ENCODE measurements at places on chromosomes 16 and 17. TPM values are rescaled to one million over a fixed set of nuclear protein-coding genes. Genes with fewer than 3 reads are reported as not detected.

Gene AOC3
- 40.6 TPM for total RNA-seq

Gene DCAF7
- total RNA-seq: 20.9 TPM

Gene CIBAR2
- not detected for total RNA-seq

Gene SLC13A2
- total RNA-seq: not detected

GRCh38 chr16:4564661-4565267, 8.6 kb downstream of the C16orf96 start:
- no peak for DNase-seq

- no peak for DNase-seq
These were observed 8.2 kb upstream of the MPRIP start for GRCh38 chr17:17034026-17034425.

DNA sequence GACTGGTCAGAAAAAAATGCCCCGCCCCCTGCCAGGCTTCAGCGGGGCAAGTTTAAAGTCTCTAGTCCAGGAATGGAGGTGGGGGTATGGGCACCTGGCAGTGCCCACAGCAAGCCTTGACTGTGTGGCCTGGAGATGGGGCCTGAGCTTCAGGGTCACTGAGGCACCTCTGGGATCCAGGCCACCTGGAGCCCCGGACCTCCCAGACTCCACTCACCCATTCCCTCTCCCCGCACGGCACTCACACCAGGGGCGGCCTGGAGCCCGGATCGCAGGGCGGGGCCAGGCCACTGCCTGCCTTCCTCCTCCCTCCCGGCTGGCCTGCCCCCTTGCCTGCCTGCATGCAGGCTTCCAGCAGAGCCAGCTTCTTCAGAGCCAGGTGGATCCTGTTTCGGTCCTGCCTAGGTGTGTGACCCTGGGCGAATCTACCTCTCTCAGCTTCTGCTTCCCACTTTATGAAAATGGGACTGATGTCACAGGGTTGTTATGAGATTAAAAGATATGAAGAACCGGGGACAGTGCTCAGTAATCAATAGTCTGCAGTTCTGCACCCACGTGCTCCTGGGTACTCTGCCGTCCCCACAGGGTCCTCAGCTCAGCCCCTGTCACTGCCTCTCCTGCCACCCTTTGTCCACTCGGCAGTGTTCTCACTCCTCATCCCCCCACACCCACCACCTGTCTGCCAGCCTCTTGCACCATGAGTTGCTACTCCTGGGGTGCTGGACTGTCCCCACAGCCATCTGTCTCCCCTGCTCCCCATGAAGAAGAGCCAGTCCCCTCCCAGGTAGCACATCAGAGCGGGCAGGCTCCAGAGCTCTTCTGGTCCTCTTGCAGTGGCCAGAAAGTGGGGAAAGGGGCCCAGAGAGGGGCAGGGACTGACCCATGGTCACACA, 1.2 kb upstream of the TCAP start:
- DNase-seq: no peak

GRCh38 chr16:89033796-89034572, 57.0 kb upstream of the CBFA2T3 start:
- no peak for DNase-seq

GRCh38 chr17:46020023-46020761, 21.1 kb downstream of the STH start:
- DNase-seq: no peak

GRCh38 chr17:78026381-78026780, 67.9 kb downstream of the TNRC6C start:
- no peak for DNase-seq
